Stimulated activated CD4-positive, alpha-beta T cell treated with anti-CD3 and anti-CD28 coated beads, Interleukin-12 subunit alpha, Interleukin-12 subunit beta, amount 100 ng/mL, for 4 hours (primary cell): ENCODE measurements at places on chromosomes 2 and 18.

- no peak for DNase-seq
Measured at GRCh38 chr18:1914489-1914888, 656.8 kb downstream of the METTL4 start.

GRCh38 chr2:241730671-241731293, 3.6 kb upstream of the D2HGDH start:
- no peak for DNase-seq

- DNase-seq: no peak
Measured at GRCh38 chr2:126932529-126932928, 33.8 kb downstream of the TEX51 start.

- no peak for DNase-seq
Measured at GRCh38 chr2:88729061-88729745, 37.7 kb downstream of the RPIA start.

DNA sequence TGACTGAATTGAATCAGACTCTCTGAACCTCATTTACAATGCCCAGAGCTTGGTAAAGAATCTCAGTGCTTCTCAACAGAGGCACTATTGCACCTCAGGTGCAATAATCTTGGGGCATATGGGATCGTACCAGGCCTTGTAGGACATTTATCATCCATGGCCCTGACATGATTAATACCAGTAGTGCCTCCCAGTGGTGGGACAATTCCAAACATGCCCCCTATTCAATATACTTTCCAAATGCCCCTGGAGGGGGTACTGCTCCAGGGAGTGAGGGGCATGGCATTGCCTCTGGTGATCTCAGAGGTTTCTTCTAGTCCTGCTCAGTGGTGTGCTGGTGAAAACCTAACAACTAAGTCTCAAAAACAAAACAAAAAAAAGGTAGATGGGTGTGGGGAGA, 174.9 kb upstream of the SMAD2 start:
- no peak for DNase-seq

- DNase-seq: no peak
Measured at GRCh38 chr2:230636684-230637271, 75.9 kb upstream of the CAB39 start.

- DNase-seq: no peak
Measured at GRCh38 chr2:118032169-118033013, 18.5 kb upstream of the CCDC93 start.

DNA sequence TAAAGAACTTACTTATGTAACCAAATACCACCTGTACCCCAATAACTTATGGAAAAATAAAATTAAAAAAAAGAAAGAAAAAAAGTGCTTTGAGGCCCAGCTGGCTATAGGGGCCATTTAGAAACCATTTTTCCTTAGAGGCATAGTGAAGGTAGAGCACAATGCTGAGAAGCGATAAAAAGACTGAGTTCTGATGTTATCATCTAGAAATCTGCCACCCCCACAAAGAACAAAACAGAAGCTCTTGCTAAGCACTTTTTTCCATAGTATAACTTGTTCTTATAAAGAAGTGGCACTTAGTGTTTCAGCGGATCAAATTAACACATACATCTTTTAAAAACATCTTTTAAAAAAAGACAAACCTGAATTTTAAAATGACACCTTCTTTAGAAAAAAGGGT, 51.4 kb downstream of the ICOS start:
- no peak for DNase-seq

GRCh38 chr18:74825460-74825859, 227.8 kb downstream of the ZNF407 start:
- no peak for DNase-seq

GRCh38 chr18:9690418-9691188, 17.5 kb upstream of the RAB31 start:
- no peak for DNase-seq

DNA sequence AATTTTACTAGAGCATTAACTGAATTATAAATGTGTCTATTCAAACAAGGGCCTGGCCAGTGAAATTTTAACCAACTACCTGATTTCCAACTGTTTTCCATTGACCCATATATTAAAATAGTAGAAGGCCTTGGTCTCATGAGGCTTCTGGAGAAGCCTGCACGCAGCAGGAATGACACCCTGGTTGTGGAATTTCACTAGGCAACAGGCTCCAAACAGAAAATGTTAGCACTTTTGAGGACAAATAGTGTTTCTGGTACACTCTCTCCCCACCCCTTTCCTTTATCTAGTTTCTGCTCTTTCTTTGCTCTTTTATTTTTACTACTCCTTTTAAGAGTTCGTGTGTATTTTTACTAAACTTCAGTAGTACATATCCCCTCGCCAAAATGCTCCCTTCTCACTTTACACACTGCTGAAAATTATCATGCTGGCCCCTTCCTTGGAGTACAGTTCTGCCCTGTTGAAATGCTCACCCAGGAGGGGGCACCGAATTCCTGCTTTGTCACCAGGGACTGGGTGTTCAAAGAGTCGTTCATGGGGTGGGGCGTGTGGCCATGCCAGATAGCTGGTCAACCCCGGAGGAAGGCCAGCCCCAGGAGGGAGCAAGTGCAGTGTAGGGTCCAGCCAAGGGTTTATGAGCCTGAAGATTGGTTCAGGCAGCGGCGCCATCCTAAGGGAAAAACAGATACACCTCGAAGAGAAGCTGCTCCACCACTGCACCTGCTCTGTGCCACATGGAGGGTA, 22.1 kb upstream of the COL6A3 start:
- no peak for DNase-seq

- DNase-seq: no peak
Measured at GRCh38 chr2:214750529-214750928, 59.0 kb downstream of the BARD1 start.

- no peak for DNase-seq
Measured at GRCh38 chr2:146873646-146874259, 971.1 kb upstream of the ACVR2A start.

GRCh38 chr2:40384714-40385113, 67.2 kb downstream of the SLC8A1 start:
- no peak for DNase-seq

GRCh38 chr2:30393510-30393909, 53.5 kb upstream of the LCLAT1 start:
- no peak for DNase-seq

DNA sequence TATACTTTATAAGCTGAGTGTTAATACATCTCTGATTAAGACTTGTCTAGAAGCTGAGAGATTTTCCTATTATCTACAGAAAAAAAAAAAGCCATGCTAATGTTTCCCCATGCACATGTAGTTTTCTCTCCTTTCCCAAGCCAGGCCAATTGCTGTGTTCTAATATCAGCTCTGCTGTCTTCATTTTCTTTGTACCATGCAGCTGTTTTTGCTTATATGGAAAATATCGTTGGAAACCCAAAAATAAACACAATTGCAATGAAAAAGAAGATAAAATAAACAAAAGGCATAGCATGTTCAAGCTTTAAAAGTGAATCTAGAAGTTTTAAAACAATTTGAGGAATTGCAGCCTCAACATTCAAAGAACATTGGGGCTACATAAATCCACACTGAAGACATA, 817.4 kb upstream of the ACVR2A start:
- DNase-seq: no peak

- DNase-seq: no peak
Measured at GRCh38 chr2:1248187-1248586, 165.1 kb upstream of the TPO start.

GRCh38 chr2:147045113-147045512, 799.7 kb upstream of the ACVR2A start:
- peak; percentile 45 for DNase-seq

DNA sequence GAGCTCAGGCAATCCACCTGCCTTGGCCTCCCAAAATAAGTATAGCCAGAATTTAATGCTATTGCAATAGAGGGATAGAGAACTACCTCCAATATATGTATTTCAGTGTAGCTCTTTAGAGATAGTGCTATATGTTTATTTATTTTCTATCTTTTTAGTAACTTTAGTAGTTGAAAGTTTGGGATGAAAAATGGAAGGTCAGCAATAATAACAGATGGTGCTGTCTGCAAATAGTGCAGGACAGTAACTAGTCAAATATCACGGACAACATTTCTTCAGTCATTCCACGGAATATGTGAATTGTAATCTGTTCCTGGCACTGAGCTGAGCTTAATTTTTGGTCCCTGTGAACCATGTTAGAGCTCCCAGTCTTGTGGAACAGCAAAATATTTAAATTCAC, 43.2 kb upstream of the GULP1 start:
- DNase-seq: no peak

DNA sequence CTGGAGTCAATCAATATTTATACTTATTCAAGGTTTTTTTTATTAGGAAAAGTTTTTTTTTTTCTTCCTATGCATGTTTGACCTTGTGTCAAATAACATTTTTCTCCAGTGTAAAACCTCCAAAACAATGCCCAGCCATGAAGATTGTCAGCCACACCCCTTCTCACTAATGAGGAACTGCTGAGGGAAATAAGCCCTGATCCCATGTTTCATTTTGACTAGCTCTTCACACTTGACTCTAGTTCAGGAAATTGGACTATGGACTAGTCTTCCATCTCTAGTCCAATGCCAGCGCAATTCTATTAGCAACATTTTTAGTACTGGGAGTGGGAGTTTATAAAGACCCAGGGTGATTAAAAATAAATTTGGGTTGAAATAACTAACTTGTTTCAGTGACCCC, 275.6 kb upstream of the CXCR4 start:
- no peak for DNase-seq

DNA sequence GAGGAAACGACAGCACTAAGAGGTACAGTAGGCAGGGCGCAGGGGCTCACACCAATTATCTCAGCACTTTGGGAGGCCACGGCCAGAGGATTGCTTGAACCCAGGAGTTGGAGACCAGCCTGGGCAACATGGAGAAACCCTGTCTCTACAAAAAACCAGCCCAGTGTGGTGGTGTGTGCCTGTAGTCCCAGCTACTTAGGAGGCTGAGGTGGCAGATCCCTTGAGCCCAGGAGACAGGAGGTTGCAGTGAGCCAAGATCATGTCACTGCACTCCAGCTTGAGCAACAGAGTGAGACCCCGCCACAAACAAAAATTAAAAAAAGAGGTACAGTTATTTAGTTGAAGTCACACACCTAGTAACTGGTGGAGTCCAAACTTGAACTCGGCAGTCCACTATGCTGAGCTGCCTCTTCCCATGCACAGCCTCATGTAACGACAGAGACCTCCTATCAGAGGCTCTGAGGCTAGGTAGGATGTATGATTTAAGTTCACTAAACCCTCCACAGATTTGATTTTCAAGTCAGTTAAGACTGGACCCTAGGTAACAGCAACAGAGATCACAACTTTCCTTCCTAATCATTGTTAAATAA, 8.7 kb downstream of the STK17B start:
- no peak for DNase-seq

DNA sequence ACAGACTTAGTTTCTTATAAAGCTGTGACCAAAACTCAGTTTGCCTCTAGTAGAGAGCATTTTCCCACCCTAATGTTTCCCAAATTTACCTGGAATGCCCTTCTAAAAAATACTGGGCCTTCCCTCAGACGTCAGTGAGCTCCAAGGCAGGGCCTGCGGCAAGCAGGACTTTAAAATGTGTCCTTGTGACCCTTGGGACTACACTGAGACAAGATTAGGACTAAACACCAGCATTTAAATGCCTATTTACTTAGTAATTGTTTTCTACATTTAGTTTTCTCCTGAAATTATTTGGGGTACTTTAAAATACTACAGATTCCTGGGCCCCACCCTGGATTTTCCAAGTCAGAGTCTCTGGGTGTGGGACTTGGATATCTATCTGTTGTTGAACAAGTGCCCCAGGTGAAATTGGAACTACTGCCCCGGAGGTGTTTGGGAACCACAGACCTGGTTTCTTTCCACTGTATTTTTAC, 14.3 kb downstream of the GATA6 start:
- no peak for DNase-seq

DNA sequence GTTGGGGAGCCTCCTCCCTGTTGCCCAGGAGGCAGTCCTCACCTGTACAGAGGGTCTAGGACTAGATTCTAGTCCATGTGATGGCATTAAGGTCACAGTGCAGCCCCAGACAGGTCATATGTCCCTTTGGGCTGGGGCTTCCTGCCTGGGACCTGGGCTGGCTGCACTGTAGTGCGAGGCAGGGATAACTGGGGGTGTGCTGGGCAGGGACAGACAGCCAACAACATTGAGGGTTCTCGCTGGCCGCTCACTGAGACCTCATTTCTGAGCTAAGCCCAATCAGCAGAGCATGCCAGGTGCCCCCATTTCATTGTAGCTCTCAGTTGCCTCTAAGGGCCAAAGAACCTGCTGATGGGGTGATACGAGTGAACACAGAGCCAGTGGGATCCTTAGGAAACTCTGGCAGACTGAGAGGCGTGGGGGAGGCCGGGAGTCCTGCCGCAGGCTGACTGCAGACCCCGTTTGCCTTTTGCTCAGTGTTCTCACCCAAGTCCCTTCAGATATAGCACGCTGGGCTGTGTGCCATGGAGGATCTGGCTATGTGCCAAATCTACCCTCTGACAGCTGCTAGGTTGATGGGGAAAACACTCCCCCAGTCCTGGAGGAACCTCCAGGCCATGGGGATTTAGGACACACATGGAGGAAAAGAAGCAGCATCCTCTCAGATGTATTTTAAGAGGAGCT, 51.9 kb downstream of the DYSF start:
- no peak for DNase-seq

DNA sequence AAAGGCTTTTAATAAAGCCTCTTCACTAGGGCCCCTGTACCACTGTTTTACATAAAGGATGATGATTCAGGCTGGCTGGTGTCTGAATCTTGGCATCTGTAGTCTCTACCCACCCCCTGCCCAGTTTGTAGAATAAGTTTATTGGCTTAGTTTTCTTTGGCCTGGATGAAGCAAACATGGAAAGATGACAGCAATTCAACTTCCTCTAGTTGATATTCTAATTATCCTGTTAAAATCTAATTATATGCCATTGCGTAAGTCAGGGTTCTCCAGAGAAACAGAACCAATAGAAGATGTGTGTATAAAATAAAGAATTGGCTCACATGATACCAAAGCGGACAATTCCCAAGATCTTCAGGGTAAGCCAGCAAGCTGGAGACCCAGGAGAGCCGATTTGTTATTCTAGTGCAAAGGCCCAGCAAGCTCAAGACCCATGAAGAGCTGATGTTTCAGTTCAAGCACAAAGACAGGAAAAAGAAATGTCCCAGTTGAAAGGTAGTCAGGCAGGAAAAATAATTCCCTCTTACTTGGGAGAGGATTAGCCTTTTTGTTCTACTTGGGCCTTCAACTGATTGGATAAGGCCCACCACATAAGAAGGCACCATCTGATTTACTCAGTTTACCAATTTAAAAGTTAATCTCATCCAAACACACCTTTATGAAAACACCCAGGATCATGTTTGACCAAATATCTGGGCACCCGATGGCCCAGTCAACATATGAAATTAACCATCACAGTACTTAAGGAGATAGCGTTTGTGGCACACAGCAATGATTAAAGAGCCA, 82.6 kb upstream of the LYPD1 start:
- no peak for DNase-seq

GRCh38 chr2:46781468-46782189, 134.0 kb downstream of the MCFD2 start:
- DNase-seq: no peak

- DNase-seq: no peak
Measured at GRCh38 chr2:197307933-197308521, 2.6 kb downstream of the ANKRD44 start.

- no peak for DNase-seq
Measured at GRCh38 chr2:219461047-219461514, 26.4 kb downstream of the SPEG start.

- no peak for DNase-seq
Measured at GRCh38 chr2:10668402-10669012, 21.3 kb downstream of the NOL10 start.
